Hematopoietic multipotent progenitor cell treated with erythropoietin and hydrocortisone succinate and interleukin-3 and kit ligand, for 4 days (in vitro differentiated cells): ENCODE measurements at places on chromosomes 7 and 10.

GRCh38 chr10:14621037-14621436, 153.7 kb downstream of the FAM107B start:
- no peak for DNase-seq

DNA sequence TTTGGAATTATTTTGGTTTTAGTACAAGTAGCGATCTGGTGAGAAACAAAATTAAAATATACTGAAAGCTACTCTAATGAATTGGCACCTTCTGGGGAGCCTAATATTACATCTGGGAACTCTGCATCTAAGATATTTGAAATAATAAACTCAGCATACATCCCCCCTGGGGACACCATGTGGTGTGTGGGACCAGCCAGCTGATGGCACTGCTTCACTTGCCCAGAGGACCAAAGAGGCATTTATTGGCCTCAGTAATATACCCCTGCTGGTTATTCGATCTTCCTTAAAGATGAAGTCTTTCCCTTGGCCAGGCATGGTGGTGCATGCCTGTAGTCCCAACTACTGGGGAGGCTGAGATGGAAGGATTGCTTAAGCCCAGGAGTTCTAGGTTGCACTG, 195.1 kb upstream of the AUTS2 start:
- peak; percentile 73 for DNase-seq

GRCh38 chr10:6002809-6003510, 25.6 kb upstream of the IL15RA start:
- peak; percentile 70 for DNase-seq

GRCh38 chr10:93963434-93963833, 30.3 kb upstream of the PLCE1 start:
- no peak for DNase-seq

GRCh38 chr7:99674995-99675742, 4.6 kb downstream of the CYP3A5 start:
- no peak for DNase-seq

DNA sequence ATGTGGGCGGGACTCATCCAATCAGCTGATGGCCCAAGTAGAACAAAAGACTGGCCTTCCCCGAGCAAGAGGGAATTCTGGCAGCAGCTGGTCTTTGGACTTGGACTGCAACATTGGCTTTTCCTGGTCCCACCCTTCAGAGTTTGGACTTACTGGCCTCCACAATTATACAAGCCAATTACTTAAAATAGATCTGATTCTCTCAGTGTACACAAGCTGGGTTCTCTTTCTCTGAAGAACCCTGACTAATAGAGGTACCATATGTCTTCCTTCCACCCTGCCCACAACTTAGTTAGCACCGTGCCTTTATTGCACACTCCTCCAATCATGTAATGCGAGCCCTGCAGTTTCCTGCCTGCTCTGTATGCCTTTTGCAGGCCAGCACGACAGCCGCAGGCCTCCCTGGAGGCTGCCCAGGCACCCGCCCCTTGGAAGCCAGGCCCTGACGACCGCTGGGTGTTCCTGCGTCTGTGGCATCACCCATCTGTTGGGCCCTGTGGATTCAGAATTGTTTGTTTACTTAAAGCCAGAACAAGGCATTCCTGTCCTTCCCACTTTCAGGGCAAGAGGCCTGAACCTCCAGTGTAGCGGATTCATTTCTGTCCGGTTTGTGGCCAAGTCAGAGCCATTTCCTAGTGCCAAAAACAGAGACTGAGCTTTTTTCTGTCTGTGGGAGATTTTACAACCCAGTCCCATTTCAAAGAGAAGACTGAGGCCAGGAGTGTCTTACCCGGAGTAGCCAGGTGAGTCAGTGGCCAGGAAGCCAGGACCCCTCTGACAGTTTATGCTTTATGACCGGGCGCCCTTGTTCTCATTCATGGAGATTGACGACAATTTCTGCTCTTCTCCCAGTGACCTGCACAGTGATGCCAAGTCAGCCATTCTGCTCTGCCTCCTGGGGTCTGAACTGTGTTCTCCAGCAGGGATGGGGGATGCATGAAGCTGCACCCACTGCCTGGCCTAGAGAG, 968 bp upstream of the INMT start:
- DNase-seq: no peak

- no peak for DNase-seq
Measured at GRCh38 chr7:101671371-101672356, 42.6 kb upstream of the MYL10 start.

- DNase-seq: peak; percentile 83
Measured at GRCh38 chr10:17029581-17030271, 99.9 kb downstream of the CUBN start.
